ENCODE measurements at places on chromosomes 16 and 17.
A peak's percentile ranks its signal among the peaks of the same experiment; 100 is the strongest.

DNA sequence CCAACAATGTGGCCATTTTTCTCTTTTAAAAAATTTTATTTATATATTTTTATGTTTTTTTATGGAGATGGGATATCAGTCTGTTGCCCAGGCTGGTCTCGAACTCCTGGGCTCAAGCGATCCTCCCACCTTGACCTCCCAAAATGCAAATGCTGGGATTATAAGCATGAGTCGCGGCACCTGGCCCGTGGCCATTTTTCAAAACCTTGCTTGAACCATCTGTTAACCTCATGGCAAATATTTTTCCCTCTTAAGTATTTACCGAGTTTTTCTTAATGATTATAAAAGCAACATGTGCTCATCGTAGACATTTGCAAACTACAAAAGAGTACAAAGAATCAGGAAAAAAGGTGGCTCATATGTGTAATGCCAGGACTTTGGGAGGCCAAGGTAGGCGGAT, 127.6 kb downstream of the ABCC6 start:
- DNase-seq: no peak

DNA sequence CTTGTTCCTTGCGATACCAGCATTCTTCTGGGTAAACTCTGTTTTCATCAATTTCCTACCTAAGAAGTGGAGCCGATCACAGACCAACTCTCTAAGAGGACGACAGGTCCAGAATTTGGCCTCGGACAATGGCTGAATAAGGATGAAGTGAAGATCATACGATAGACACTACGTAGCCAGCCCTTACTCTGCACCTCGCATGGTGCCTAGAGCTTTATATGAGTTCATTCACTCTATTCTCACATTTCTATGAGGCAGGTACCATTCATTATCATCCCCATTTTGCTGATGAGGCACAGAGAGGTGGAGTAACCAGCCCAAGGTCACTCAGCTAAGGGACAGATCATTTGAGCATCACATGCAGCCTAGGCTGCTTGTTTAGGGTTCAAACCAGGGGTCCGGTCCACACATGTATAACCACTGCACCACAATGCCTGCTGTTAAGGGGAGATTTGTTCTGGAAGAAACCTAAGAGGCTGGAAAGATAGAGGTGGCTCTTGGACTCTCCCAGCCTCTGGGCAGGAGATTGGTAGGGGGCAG, 78.6 kb downstream of the MYH11 start:
- DNase-seq: no peak

DNA sequence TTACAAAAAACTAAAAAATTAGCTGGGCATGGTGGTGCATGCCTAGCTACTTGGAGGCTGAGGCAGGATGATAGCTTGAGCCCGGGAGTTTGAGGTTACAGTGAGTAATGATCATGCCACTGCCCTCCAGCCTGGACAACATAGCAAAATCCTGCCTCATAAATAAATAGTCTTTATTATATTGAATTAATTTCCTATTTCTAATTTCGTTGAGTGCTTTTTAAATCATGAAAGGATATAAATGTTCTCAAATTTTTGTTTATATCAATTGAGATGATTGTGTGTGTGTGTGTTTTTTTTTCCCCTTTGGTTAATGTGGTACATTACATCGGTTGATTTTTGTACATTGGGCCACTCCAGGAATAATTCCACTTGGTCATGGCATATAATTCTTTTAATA, 32.0 kb upstream of the AQP8 start:
- no peak for DNase-seq

DNA sequence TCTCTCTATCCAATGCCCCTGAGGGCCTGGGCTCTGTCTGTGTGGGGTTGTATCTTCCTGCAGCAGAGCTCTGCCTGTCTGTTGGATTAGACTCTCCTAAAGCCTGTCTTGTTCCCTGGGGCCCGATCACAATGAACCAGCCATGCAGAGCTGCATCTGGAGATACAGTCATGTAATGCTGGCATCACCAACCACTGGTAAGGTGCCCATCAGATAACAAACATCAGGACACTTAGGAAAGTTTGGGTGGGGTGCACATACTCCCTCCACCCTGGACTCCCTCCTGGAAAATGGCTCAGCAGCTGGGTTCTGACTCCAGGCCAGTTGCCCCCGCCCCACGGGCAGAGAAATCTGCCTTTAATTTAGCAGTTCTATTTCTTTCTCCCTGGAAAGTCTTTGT, 61.3 kb upstream of the BRD7 start:
- DNase-seq: no peak

- DNase-seq: no peak
These were observed 14.4 kb downstream of the CACNB1 start for GRCh38 chr17:39183045-39183444.

DNA sequence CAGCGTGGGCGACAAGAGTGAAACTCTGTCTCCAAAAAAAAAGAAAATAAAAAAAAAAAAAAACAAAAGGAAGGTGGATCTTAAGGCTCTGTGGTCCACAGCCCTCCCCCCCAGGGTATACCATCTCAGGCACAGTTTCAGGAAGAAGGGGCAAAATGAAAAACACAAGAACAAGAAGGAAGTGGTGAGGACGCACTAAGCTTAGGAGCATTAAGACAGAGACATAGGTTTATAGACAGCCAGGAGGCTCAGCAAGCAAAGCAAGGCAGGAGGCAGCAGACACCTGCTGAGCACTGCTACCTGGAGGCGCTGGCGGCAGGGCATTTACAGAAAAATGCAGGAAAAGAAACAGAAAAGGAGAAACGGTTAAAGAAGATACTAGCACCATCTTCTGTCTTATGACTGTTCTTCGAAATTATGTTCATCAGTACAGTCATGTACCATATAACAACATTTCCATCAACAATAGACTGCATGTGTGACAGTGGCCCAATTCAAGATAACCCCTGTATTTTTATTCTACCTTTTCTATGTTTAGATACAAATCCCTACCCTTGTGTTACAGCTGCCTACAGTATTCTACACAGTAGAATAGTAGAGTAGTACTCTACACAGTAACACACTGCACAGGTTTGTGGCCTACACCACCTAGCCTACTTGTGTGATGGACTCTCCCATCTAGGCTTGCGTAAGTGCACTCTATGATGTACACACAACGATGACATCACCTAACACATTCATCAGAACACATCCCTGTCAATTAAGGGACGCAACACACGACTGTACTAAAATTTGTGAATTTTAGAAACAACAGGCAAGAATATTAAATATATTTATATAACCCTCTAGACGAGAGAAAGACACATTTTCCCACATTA, 62.5 kb downstream of the XPO6 start:
- no peak for DNase-seq

GRCh38 chr17:81248649-81249048, 9.5 kb downstream of the NDUFAF8 start:
- no peak for DNase-seq

- DNase-seq: no peak
These were observed 6.6 kb upstream of the KPNB1 start for GRCh38 chr17:47643116-47643515.

DNA sequence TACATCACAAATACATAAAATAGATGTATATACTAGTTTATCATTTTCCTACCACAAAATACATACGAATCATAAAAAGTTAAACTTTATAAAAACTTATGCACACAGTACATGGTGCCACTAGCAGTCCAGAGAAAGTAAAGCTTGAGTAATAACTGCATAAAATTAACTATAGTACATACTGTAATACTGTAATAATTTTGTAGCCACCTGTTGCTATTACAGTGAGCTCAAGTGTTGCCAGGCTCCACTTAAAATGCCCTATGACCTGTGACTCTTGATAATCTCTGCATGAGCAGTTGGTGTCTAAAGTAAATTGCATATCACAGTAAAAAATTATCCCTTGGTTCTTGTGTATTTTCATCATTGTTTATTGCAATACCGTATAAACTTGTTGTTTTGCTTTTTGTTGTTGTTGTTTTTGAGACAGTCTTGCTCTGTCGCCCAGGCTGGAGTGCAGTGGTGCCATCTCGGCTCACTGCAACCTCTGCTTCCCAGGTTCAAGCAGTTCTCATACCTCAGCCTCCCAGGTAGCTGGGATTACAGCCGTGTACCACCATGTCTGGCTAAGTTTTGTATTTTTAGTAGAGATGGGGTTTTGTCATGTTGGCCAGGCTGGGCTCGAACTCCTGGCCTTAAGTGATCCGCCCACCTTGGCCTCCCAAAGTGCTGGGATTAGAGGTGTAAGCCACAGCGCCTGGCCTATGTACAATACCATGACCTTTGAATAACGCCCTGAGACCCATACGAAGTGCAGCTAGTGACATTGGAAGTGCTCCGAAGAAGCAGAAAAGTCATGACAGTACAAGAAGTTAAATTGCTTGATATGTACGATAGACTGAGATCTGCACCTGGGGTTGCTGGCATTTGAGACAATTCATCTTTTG, 6.6 kb downstream of the LUC7L3 start:
- no peak for DNase-seq

DNA sequence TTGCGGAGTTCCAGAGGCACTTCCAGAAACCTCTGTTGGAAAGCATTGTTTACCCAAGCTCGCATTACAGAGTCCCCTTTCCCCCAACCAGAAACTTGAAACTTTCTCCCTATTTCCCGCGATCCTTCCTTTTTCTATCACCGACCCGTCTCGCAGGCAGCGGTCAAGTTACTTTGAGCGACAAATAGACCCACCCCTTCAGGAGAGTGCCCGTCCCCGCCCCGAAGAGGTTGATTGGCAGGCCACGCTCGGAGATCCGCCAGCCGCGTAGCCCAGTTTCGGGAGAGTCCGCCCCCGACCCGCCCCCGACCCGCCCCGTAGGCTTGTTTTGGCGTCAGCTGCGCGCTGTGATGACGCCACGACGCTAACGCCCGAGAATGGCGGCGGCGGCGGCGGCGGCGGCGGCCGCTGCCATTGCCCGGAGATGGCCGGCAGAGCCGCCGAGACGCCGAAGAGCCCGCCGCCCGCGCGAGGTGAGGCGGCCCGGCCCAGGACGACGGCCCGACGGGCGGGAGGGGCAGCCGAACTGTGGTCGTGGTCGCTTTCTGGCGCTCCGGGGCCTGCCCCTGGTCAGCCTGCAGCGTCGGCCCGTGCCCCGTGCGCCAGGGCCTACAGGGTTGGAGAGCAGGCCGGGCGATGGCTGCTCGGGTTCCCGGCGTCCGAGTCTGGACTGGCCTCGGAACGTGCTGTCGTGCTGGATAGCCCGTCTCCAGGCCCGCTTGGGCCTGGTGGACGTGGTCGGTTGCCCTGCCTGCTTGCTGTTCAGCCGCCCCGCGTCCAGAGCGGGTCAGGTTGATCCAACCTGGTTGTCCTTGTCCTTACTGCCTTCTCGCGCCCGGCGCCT, at the start of gene PSKH1:
TSS of gene PSKH1 (plus strand) at position 356 of the 844 bp plus-strand sequence. CDS start 15,496 bp downstream, outside the sequence.
- DNase-seq: peak; percentile 95

All from NCI-H1092 treated with DMSO at 0.1 percent for 48 hours (cell line).